GM12878 (cell line): ENCODE measurements at places on chromosomes 5 and 9. TPM values are rescaled to one million over a fixed set of nuclear protein-coding genes. Genes with fewer than 3 reads are reported as not detected.

- no peak for DNase-seq
These were observed 129.3 kb downstream of the GRIA1 start for GRCh38 chr5:153619771-153620170.

GRCh38 chr5:43000914-43001313, 39.2 kb downstream of the ANXA2R start:
- no peak for DNase-seq

DNA sequence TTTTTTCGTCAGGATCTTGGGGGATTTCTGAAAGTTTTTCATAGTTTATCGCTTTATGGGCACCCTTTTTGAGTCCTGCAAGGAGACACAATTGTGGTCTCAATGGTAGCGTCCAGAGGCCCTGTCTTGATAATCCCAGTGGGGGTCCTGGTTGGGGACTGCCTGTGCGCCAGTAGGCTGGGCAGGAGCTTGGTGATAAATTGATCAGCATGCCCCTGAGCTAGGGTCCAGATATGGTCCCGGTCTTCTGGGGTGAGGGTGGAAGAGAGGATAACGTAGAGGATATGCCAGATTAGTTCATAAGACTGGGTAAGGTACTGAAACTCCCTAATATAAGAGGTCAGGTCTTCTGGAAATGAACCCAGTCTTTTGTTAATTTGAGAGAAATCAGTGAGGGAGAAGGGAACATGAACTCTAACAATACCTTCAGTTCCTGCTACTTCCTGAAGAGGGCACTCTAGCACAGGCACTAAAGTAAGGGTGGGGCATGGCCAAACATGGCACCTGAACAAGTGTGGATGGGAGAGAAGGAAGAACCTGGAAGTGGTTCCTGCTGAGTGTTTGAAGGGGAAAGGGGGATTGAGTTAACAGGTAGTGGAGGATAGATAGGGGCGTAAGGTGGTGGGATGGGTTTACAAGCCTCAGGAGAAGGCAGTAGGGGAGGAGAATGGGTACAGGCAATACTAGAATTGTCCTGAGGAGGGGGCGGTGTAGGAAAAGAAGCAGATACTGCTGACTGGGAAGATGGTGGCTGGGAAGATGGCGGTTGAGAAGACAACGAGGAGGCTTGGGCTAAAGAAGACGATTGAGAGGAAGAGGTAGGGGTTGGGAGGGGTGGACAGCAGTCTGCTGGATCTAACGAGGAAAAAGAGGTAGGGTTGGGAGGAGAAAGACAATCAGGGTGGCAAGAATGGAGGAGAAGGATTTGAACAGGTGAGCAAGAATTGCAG, 33.8 kb upstream of the ANXA2R start:
- no peak for DNase-seq

GRCh38 chr9:3495855-3496254, 29.9 kb downstream of the RFX3 start:
- DNase-seq = no peak

Gene NR2F1-AS1
- total RNA-seq = 0.19 and 0.62 TPM in 2 replicates

- no peak for DNase-seq
These were observed 81.9 kb downstream of the PTPN3 start for GRCh38 chr9:109416135-109416706.
